ENCODE measurements at places on chromosomes 6 and 20.

DNA sequence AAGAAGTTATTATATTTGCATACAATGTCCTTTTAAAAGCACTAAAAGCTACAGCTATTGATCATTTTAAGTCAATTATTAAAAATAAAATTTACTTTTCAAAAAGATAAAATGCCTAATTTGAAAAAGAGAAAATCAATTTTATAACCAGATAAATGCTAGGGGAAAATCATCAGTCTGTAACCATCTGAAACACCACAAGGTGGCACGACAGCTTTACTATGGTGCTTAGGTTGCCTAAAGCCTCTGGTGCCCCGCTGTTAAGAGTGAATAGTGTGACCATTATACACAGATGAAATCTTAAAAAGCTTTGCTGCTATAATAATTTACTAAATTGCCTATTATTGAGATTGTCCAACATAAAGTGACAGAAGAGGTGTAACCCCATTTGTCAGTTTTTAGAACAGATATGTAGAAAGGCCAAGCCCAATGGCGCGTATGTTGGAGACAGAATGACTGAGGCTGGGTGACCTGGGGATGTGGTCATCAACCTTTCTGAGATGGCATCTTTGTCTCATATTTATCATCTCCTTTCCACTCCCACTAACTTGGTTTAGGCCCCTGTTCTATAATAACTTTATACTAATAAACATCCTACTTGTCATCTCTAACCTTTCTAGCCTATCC is 100.8 kb downstream of the MOXD1 start:
- no peak for DNase-seq

GRCh38 chr6:87074101-87074621 is 20.7 kb downstream of the CGA start:
- no peak for DNase-seq

DNA sequence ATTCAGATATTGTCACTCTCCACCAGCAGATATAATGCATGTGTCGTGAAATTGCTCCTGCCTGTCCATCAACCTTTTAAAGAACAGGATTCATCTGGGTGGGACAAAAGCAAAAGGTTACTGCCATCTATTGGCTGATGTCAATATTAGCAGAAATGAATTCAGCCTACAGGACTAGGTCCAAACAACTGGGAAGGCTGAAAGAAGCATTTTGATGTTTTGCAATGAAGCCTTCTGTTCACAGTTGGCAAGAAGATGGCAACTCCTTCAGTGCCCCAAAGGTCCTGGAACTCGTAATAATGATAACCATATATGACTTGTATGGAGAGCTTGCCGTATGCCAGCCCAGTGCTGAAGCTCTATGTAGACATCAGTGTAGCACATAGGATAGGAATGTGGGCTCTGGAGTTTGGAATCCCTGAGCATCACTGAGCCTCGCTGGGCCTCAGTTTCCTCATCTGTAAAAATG is 7.5 kb downstream of the BCAS1 start:
- DNase-seq = no peak

DNA sequence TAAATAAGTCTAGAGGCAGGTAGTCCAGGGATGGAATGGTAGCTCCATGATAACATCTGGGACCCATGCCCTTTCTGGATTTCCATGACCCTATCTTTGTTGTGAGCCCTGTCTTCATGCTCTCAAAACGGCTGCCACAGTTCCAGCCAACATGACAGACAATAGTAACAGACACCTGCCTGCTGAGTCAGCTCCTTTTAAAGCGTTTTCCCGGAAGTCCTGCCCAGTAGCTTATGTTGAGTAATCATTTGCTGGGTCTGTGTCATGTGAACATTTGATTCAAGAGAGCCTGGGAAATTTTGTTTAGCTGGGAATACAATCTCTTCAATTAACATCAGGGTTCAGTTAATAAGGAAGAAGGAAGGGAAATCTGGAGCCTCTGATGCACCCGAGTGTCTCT is 262.2 kb upstream of the SULF2 start:
- DNase-seq = no peak

GRCh38 chr20:25120457-25120856 is 38.5 kb upstream of the VSX1 start:
- DNase-seq = no peak
